Fibroblast of skin of back (primary cell): ENCODE measurements at places on chromosomes 4 and X.

DNA sequence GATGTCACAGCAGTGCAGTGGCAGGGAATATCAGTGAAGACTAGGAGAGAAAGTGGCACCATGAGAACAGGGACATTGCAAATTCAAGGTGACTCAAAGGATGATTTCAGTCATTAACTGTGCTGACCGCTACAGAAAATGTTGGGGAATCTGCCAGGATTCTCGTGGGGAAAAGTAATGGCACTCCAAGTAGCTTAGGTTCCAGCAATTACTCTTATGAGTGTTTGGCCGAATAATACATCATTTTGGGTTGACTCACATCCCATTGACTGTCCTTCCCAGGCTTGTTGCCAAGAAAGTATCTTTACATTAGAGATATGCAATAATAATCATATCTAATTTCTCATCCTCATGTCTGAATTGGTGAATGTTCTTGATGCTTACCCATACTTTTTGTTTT lies 1411.1 kb upstream of the PCDH7 start:
- DNase-seq = peak; percentile 89

DNA sequence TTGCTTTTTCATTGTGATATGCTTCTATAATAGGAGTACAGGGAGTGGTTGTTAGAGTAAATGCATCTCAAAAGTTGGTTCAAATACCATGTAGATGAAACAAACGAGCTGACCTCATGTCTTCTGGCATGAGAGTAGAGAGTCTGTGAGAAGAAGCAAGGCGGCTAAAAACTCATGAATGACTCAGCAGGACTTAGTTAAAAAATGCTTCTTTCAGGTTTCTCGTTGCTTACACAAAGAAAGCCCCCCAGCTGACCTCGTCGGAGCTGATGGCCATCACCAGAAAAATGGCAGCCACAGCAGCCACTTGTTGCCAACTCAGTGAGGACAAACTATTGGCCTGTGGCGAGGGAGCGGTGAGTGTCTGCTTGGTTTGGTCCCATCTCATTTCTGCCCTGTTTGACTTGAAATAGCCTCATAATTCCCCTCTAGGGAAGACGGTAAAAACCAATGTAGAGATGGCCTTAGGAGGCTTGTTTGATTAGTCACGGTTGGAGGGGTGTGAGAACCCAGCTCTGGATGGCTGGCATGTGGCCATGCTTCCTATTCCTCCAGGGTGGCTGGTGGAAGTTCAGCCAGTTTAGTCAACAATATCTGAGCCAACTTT lies 14.5 kb downstream of the AFP start:
- DNase-seq = peak; percentile 94

- DNase-seq = no peak
Measured at GRCh38 chr4:4693258-4693657, 151.4 kb upstream of the STX18 start.

DNA sequence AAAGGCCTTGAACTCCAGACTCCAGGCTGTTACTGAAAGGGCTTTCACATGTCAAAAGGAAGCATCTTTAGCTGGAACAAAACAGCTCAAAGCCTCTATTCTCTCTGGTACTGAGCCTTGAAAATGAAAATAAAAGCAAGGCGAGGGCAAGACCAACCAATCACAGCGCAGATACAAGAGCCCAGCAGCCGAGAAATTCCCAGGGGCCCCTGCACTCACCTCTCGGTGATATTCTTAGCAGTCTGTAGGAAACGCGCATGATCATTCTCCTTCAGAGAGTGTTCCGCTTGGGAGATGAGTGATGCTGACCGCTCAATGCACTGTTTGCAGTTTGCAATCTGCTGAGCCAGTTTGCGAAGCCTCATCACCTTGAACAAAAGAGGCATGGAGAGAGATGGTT lies 138.1 kb downstream of the MID1 start:
- DNase-seq = no peak

GRCh38 chrX:150772150-150772970 lies 79.2 kb downstream of the MTMR1 start:
- DNase-seq = peak; percentile 59

DNA sequence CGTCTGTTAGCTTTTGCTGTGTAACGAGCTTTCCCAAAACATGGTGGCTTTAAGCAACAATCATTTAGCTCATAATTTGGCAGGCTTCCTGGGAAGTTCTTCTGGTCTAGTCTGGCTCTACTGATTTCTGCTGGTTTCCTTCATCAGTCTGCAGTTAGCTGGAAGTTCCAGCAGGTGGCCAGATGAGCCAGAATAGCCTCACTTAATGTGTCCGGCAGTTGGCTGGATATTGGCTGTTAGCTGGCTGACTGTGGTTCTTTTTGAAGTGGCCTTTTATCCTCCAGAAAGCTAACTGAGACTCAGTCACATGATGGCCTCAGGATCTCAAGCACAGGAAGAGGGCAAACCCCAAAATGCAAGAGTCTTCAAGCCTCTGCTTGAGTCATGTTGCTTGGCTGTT lies 34.9 kb downstream of the FTHL17 start:
- DNase-seq = peak; percentile 41

DNA sequence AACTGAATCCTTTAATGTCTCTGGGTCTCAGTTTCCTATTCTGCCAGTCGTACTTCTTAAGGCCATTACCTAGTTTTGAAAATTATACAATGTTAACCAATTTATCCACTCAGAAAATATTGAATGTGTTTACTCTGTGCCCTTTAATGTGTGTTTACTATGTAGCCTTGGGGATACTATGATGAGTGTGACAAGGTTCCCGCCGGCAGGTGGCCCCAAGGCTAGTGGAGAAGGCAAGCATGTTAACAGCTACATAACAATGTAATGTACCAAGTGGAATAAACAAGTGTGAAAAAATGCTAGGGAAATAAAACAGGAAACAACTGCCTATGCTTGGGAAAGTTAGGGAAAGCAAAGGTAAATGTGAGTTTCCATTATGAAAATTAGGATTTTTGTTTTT lies 187.3 kb upstream of the MBNL3 start:
- DNase-seq = no peak

GRCh38 chr4:2046031-2046961 lies 12.8 kb upstream of the NAT8L start:
- no peak for DNase-seq

- DNase-seq = no peak
Measured at GRCh38 chr4:163611784-163612445, 117.4 kb downstream of the TMA16 start.

DNA sequence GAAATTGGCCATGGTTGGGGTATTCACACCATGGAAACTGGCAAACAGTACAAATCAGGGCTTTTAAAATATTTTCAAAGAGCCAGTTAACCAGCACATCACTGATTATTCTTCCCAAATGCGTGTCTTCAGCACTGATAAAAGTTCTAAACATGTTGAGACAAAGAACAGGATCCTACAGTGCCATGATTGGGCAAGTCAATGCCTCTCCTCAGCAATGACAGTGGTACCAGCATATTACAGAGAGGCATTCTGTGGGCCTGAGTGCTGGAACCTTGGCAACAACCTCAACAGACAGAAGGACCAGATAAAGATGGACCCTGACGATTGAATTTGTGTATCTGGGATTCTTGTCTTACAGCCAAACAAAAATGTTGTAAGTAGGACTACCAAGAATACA lies 108.9 kb downstream of the EFHC2 start:
- no peak for DNase-seq

- DNase-seq = peak; percentile 91
Measured at GRCh38 chrX:16658284-16658683, 8.3 kb downstream of the S100G start.

GRCh38 chr4:152068866-152069265 lies 308.1 kb upstream of the GATB start:
- DNase-seq = no peak

DNA sequence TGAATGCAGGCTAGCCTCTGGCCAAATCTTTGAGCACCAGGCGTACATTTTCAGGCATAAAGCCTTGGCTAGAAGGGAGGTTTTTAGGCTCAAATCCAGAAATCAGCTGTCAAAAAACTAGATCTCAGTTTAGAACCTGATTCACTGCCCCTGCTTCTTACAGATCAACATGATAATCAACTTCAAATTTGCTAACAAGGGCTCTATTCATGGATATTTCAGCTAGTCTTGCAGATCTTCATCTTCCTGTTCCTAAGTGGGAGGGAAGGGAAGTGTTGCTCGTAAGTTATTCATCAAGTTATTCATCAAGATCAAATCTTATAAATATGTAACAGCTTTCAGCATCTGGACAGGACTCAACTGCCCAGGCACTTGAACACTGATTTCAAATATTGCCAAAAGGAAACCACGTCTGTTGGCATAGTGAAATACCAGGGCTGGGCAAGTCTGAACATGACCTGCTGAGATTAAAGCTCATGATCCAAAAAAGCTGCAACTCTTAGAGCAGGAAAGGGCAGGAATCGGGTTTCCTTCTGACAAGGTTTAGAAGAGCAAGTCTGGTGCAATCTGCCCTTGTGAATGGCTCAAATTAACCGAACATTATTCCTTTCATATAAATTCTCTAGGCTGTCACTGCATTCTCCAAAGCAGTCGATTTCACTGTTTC lies 200.3 kb downstream of the PDGFC start:
- peak; percentile 63 for DNase-seq

DNA sequence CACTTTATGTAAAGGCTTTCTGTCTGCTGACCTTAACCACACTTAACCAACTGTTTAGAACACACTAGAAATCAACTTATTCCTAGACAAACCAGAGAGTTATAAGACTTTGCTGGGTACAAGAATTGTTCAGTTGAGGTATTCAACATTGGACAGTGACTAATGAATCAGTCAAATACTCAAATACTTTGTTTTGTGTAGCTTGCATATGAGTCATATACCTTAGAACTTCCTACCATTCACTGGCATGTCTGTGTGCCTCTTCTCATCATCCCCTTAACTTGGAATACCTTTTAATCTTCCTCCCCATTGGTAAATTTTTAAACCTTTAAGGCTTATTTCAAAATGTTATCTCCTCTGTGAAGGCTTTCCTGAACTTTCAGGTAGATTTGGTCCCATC lies 708.8 kb upstream of the GRIA3 start:
- peak; percentile 34 for DNase-seq

DNA sequence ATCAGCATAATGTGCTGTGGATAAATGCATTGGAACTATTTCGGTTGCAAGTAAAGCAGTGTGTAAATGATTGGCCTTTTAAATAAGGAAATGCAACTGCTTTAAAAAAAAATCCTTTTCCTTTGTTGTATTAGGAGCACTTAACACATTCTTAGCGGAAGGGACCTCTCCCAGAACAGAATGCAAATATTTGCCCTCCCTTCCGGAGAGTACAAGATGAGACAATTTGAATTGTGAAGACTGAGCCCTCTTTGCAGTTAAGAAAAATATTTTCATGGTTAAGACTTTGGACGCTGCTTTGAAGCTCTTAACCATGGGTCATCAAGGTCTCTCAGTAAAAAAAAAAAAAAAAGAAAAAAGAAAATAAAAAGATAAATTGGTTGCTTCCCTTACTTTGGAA lies 9.5 kb upstream of the NOX1 start:
- DNase-seq = no peak

DNA sequence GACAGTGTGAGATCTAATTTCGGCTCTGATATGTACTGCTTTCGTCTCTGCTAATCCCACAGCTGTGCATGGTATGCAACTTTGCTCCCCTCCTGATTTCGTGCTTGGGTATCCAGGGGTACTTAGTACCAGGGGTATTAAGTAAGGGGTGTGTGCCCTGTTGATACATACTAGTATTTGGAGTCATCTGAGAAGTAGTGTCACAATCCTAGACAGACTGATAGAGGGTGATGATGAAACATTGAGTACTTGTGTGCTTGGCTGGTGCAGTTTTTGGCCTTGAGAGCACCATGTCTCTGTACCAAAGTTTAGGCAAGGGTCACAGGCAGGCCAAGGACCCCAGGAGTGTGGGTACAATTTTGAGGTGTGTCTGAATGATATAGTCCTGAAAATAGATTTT lies 10.9 kb downstream of the GPAT3 start:
- no peak for DNase-seq

DNA sequence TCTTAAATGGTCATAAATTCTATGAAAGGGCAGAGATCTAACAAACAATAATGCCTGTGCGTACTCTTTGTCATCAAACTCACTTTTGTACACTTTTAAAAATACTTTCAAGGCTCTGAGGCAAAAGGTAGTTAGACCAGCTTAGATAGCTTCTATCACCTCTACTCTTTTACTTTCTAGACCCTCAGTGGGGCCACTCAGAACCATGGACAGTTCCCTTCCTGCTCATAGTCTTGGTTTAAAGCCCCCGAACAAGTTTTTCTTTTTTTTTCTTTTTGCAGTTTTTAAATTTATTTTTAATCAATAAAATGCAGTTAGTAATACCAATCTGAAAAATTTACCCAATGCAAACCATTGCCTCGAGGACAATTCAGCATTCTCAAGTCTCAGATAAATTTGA lies 460.5 kb upstream of the CNKSR2 start:
- peak; percentile 5 for DNase-seq

GRCh38 chr4:109278594-109279031 lies 23.8 kb downstream of the COL25A1 start:
- DNase-seq = no peak

GRCh38 chr4:110354460-110354859 lies 121.5 kb upstream of the ENPEP start:
- DNase-seq = no peak

DNA sequence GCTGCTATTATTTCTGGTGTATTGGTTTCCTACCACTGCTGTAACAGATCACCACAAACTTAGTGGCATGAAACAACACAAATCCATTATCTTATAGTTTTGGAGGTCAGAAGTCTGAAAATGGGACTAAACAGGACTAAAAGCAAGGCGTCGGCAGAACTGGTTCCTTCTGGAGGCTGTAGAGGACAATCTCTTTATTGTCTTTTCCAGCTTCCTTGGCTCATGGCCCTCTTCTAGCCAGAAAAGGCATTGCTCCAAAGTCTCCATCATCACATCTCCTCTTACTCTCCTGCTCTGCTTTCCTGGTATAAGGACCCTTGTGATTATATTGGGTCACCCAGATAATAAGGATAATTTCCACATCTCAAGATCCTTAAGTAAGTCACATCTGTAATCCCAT lies 121.9 kb downstream of the CLCN4 start:
- DNase-seq = no peak

GRCh38 chr4:73952352-73952751 lies 29.5 kb downstream of the PF4 start:
- no peak for DNase-seq

DNA sequence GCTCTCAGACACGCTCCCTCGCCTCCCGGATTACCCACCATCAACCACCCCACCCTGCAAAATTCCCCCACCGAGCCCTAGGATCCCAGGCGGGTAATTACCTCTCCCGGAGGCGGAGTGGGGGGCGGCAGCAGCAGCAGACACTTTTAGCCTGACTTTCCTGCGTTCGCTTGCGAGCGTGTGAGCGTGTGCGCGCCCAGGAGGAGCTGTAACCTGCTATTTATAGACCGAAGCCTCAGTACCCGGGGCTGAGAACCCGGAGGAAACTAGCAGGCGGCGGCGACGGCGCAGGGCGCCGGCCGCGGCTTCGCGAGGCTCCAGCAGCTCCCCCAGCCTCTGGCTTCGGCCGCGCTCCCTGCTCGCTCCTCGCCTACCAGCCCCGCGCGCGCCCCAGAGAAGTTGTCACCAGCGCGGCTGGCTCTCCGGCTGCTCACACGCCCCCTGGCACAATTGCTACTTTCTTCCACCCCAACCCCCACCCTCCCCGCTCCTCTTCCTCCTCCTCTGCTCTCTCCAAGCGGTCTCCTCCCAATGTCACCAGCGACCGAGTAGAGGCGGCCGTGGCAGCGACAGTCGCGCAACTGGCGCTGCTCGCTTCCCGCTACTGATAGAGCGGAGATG lies at the start of gene INPP4B:
TSS of gene INPP4B (minus strand) at position 194 of the 621 bp plus-strand sequence.
- peak; percentile 64 for DNase-seq

- no peak for DNase-seq
Measured at GRCh38 chrX:15745179-15745578, 7.1 kb downstream of the CA5B start.

GRCh38 chrX:47200385-47201150 lies 6.9 kb downstream of the UBA1 start:
- peak; percentile 57 for DNase-seq
